B cell (primary cell): ENCODE measurements at places on chromosomes 7 and 10. TPM values are rescaled to one million over a fixed set of nuclear protein-coding genes. Genes with fewer than 3 reads are reported as not detected.

- DNase-seq = no peak
Measured at GRCh38 chr7:19463581-19463980, 245.3 kb downstream of the POLR1F start.

GRCh38 chr7:148662646-148663045 is 36.1 kb upstream of the CUL1 start:
- DNase-seq = no peak

DNA sequence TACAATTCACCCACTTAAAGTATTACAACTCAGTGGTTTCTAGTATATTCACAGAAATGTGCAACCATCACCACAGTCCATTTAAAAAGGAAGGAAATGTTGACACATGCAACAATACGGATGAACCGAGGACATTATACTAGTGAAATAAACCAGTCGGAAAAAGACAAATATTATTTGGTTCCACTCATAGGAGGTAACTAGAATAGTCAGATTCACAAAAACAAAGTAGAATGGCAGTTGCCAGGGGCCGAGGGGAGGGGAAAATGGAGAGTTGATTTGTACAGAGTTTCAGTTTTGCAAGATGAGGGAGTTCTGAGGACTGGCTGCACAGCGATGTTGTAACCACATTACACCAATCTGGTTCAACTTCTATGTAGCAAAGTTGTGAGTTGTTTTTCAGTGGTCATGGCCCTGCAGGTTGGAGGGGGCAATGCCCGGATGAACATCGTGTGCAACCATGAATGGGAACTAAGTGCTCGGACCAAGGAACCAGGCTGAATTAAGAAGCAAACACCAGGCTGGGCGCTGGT is 17.6 kb upstream of the TNPO3 start:
- DNase-seq = no peak

DNA sequence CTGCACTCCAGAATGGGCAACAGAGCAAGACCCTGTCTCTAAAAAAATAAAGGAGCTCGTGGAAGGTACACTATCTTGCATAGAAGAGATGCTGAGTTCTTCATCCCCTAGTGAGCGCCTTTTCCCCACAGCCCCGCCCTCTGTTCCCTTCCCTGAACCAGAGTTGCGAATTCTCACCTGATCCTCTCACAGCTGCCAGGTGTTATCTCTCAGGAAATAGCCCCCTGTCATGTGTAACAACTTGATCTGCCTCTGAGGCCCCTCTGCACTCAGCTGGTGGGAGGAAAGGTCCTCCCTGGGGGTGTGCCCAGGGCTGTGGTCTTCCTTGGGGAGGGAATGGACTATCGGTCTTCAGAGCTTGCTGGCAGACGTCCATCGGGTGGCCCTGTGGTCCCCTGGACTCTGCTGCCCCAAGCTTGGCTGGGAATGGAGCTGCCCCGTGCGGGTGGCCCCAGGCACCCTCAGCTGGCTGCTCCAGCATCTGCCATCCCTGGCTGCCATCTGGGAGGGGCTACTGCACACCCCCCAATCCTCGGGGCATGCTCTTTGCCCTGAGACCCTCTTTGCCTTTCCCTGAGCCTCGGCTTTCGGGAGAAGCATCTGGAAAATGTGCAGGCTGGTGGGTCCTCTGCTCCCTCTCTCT is 21.7 kb upstream of the BNIP3 start:
- no peak for DNase-seq

DNA sequence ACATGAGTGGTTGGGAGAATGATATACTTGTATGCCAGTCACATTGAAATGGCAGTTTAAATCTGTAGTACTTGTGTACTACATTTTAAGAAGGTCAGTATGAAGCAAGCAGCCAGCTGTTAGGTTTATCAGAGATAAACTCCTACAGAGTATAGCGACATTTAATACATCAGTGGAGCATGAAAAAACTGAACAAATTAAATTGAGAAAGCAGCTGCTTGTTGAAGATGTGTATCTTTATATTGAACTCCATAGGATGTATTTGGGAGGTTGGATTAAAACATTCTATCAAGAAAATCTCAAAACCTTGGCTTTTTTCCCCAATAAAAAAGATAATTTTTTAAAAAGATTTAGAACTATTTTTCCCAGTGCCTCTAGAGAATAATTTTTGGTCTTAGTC is 47.8 kb downstream of the PHF14 start:
- DNase-seq = no peak

DNA sequence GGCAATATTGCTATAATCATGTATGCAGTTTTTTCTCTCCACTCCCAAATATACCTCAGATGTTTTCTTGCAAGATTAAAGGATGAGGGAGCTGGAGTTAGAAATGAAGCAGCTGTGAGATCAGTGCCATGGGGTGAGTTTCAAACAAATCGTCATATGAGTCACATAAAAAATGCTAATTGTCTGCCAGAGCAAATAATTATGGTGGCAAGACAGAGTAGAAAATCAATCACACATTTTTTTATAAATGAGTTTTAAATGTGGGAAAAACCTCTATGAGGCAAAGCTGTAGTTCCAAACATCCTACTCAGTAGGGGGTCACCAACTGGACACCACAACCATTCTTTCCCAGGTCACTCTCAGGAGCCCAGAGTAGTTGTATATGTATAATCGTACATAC is 55.3 kb downstream of the CH25H start:
- no peak for DNase-seq

GRCh38 chr10:44386546-44387052 is 1.7 kb upstream of the CXCL12 start:
- DNase-seq = no peak

LOXL4 gene
- not detected in 2 replicates for total RNA-seq

NXPH1 gene
- not detected in 2 replicates for total RNA-seq

CTAGE15 gene
- not detected in 2 replicates for total RNA-seq
